ENCODE measurements at places on chromosomes 7 and 10. TPM values are rescaled to one million over a fixed set of nuclear protein-coding genes. Genes with fewer than 3 reads are reported as not detected.
A peak's percentile ranks its signal among the peaks of the same experiment; 100 is the strongest.

GRID2IP gene
- 0.21 TPM for total RNA-seq

PNPLA8 gene
- total RNA-seq, result 32.3 TPM

ECHS1 gene
- total RNA-seq, result 71.0 TPM

HGF gene
- total RNA-seq, result 42.0 TPM

DNA sequence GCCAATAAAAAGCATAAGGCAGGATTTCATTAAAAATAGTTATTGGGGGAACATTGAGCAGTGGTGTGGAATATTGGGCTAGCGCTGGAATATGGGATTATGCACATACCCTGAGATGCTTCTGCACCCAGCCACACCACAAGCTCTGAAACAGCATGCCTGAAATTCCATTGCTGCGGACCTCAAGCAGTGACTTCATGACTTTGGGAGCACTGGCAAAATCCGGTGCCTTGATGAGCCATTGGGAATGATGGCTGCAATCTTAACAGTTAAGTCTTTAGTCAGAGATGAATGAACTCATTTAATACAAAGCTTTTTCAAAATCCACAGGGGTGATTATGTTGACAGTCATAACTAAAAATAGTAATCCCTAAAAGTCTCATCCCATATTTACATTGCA, 274.7 kb upstream of the MTPN start:
- no peak overlapping the region for H3K4me3 ChIP-seq
- DNase-seq, result no peak
- H3K36me3 ChIP-seq, result no peaks in the 10 kb centered on the region
- H3K4me1 ChIP-seq, result no peaks in the 10 kb centered on the region
- no peaks in the 10 kb centered on the region for H3K27me3 ChIP-seq
- H3K27ac ChIP-seq, result no peak overlapping the region

DNA sequence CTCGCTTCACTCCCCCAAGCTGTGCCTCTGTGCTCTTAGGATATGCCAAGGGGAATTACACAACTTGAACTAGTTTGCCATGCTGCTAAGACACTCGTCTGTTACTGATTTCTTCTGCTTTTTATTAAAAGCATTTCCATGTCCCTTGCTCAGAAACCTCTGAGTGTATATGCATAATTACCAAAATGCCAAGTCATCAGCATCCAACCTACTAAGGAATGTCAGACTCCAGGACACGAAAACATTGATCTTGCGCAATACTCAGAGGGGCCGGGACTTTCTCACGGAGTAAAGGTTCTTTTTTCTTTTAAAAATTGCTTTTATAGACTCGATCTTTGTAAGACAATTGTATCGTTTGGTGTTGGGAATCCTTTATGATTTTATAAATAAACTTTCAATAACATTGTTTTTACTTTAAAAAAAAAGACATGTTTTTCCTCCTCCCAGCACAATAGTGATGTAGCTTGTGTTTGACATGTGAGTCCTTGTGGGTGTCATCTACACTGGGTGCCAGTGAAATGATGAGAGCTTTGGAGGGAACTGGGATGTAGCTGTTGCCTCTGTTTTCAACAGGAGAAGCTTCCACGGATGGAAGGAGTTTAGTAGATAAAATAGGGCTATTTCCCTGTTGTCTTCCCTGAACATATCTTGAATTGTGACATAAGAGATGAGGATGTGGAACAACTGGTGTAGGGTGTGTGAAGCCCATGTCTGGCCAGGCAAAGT, 43.6 kb downstream of the CNNM1 start:
- no peaks in the 10 kb centered on the region for H3K36me3 ChIP-seq
- no peaks in the 10 kb centered on the region for H3K27me3 ChIP-seq
- H3K27ac ChIP-seq, result no peak overlapping the region
- H3K4me1 ChIP-seq, result no peaks in the 10 kb centered on the region

GRCh38 chr7:6272481-6273323, at the start of gene CYTH3:
TSS of gene CYTH3 (minus strand) at chr7:6272624. CDS start at chr7:6272507, 117 bp downstream.
- H3K4me1 ChIP-seq, result peaks cover 36% of the 10 kb centered on the region
- DNase-seq, result peak; percentile 82
- peak within 1 kb of the TSS; percentile 69 for H3K27ac ChIP-seq

All from left lung (tissue), 14 donors.